ENCODE measurements at places on chromosomes 4 and X.
A peak's percentile ranks its signal among the peaks of the same experiment; 100 is the strongest.

GRCh38 chr4:53221832-53222480, 143.9 kb downstream of the SCFD2 start:
- no peak for DNase-seq

DNA sequence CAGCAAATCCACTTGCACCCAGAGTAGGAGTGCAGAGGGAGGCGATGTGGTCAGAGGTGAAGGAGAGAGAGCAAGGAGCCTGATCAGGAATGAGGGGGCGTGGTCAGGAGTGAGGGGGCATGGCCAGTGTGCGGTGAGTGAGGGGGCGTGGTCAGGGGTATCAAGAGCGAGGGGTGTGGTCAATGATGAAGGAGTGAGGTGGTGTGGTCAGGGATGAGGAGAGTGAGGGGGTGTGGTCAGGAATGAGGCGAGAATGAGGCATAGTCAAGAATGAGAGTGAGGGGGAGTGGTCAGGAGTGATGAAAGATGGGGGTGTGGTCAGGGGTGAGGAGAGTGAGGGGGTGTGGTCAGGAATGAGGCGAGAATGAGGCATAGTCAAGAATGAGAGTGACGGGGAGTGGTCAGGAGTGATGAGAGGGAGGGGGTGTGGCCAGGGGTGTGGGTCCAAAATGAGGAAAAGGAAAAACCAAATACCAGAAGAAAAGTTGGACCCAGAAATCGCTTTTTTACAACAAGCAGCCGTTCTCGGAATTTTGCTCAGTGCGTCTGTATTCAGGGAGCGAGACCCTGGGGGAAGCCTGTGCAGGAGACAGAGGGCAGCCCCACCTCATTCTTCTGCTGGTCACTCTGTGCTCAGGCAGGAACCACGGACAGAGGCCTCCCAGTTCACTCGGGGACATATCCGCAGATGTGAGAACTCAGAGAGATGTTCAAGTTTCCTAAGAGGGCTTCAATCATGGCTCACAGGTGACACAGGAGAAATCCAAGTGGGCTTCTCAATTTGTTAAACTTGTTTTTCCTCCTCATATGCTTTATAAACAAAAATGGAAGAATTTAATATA, 47.5 kb downstream of the MAGEA1 start:
- peak; percentile 48 for DNase-seq

GRCh38 chr4:120821029-120821428, 101.5 kb downstream of the PRDM5 start:
- DNase-seq, result no peak

GRCh38 chrX:72107320-72107719, 24.4 kb downstream of the RTL5 start:
- no peak for DNase-seq

DNA sequence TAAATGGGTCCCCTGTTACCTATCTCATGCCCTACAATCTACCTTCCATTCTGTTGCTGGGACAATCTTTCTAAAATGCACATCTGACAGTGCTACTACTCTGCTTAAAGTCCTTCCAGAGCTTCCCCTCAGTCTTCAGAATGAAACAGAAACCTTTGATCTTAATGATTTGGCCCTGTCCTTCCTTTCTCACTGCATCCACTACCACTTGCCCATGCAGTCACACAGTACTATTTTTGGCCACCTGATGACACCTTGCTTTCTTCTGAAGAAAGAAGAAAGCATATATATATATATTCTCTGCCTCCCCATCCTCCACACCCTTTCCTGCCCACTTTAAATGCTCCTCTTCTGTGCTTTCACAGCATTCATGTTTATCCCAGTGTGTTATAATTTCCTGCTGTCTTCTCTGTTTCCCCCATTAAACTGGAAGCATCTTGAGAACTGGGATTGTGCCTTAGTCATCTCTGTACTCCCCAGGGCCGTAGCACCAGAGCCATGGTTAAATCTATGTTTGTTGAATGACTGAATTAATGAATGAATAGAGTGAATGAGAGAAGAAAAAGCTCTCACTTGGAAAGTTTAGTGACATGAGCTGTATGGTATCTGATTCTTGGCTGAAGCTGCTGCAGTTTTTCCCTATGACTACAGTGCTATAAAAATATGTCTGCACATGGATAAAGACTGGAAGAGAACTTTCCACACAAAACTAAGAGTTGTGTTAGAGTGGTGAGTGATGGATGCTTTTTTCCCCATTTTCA, 56.2 kb downstream of the RTL9 start:
- DNase-seq, result no peak

DNA sequence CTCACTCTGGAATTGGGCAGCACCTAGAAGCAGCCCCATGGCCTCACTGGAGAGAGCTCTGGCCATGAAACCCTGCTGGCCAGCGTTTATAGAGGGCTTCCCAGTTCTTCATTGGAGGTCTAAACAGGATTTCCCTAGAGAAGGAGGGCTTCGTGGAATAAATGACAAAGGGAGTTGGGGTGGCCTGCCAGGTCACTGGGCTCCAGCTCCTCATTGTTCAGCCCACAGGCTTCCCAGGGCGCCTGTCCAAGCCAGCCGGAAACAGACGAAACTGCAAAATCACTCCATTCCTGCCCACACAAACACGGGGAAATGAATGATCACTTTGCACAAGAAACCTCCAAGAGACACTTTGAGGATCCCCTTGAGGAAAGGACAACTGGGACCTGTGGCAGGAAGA, 189.7 kb downstream of the TSPAN5 start:
- DNase-seq, result no peak

GRCh38 chrX:15564981-15565579, 35.7 kb downstream of the ACE2 start:
- DNase-seq, result peak; percentile 0

- DNase-seq, result no peak
These were observed 6.6 kb downstream of the SAT1 start for GRCh38 chrX:23789386-23790154.

DNA sequence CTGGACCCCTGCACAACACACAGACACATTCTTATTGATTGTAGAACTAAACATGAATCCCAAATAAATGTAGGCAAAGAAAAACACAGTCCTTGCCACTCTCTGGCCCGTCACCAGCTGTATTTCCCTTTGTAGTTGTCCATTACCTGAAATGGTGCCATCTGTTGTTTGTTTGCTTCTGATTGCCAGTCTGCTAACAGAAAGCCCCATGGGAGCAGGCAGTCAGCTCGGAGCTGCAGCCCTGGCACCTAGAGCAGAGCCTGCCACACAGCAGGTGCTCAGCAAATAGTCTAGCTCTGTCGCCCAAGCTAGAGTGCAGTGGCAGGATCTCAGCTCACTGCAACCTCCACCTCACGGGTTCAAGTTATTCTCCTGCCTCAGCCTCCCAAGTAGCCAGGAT, 28.9 kb downstream of the CPLX1 start:
- DNase-seq, result no peak

Measured in H54 (cell line).